ENCODE measurements at places on chromosomes 4 and X.

DNA sequence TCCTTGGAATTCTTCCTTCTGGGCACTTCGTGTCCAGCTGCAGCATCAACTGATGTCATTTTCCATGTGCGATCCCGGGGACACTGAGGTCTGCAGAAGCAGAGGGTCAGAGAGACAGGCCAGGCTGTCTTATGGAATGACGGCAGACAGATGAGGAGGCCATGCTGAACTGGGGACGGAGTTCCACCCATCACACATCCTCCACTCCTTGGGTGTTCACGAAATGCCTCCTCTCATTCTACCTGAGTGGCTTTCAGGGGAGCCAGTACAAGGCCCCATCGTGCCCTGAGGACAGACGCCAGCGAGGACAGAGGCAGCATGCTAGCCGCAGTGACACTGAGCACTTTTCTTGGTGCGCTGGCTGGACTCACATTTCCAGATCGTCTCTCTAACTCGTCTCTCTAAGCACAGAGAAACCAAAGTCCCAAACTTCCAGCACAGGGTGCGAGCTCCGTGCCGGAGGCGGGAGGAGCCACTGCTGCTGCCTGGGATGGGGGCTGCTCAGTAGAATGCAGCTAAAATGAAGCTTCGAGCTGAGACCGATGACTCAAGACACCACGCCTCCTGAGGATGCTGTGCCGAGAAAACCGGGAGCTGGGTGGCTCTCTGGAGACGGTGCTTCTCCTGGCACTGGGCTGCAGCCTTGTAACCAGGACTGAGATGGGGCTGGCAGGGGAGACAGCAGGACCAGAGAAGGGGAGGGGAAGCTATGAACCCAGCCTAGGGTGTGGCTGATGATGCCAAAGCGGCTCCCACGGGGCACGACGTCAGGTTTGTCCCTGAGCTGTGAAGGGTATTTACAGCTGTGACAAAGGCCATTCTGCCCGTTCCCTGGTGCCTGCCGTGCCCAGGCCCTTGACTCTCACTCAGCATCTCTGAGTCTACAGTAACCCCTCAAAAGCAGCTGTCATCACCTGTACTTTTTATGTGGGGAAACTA lies 8.2 kb downstream of the ABLIM2 start:
- no peak for DNase-seq

- DNase-seq: no peak
Observed at GRCh38 chr4:70938086-70938485, 35.9 kb downstream of the MOB1B start.

- DNase-seq: no peak
Observed at GRCh38 chr4:1202526-1203011, 30.2 kb upstream of the SPON2 start.

- no peak for DNase-seq
Observed at GRCh38 chr4:76523593-76523992, 88.6 kb downstream of the SHROOM3 start.

DNA sequence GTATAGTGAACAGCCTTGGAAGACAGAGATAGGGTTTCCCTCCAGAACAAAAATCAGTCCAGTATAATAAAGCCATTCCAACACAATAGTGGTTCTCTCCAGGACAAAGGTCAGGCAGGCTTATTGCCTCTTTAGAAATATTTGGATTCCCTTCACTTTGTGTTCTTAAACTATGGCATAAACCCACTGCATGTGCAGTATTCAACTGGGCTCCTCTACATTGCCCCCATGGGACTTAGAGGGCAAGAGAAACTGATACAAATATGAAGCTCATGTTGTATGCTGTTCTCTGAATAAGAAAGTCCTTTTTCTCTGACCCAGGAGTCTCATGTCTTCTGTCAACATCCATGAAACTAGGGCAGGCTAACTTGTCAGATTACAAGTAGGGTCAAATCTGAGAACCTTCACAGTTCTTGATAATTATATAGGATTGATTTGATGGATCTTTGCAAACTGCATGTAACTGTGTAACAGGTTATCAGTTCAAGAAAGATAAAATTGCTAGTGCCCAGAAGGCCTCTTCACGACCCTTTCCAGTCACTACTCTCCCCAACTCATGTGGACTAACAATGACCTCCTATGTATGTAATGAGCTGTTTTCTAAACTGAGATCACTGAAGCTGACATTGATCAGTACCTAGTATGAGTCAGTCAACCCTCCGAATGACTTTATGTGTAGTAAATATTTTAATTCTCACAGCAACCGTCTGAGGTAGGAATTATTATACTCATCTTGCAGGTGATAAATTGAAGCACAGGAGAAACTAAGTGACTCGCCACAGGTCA lies 31.9 kb upstream of the FAM9C start:
- no peak for DNase-seq

GRCh38 chr4:24213961-24214360 lies 324.1 kb upstream of the PPARGC1A start:
- DNase-seq: no peak

DNA sequence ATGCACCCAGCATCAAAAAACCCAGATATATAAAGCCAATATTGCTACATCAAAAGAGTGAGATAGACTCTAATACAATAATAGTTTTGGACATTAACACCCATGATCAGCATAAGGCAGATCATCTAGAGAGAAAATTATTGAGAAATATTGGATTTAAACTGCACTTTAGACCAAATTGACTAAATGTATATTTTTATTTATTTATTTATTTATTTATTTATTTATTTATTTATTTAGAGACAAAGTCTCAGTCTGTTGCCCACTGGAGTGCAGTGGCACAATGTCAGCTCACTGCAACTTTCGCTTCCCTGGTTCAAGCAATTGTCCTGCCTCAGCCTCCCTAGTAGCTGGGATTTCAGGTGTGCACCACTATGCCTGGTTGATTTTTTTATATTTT lies 193.0 kb downstream of the KLHL4 start:
- no peak for DNase-seq

- no peak for DNase-seq
Observed at GRCh38 chr4:76614589-76614988, 179.6 kb downstream of the SHROOM3 start.

DNA sequence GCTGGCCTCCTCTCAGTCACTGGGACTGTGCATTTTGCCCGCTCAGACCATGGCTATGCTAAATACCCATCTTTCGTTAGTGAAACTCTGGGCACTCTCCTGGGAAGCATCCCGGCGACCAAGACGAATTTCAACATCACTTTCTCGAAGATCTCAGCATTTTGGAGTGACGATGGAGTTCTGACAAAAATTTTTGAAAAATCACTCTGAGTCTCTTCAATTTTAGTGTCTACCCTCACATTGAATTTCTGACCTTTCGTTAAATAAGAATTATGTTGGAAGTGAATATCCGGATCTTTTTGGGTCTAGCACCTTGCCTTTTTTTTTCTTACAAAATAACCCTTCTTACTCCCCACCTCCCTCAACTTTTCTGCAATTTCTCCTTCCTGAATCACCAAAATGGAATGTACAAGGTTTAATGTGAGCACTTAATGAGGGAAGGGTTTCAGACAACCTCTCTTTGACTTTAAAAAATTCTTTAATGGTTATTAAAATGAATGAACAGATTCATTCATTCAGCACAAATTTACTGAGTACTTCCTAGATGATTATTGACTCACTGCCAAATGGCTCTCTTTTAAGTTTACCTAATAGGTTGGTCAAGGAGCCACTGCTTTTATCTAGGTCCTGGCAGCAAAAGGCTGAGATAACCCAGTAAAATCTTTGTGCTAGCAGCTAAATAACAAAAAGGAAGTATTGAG lies 746 bp upstream of the AADAT start:
- DNase-seq: no peak
